ENCODE measurements at places on chromosomes 12 and 14.

- DNase-seq = no peak
Observed at GRCh38 chr14:56394826-56395530, 184.6 kb upstream of the TMEM260 start.

GRCh38 chr14:23933108-23933741 is 20.3 kb upstream of the DHRS4 start:
- no peak for DNase-seq

GRCh38 chr12:78062786-78063185 is 232.1 kb downstream of the NAV3 start:
- DNase-seq = no peak

- DNase-seq = no peak
Observed at GRCh38 chr12:98799822-98800221, 154.7 kb downstream of the APAF1 start.

DNA sequence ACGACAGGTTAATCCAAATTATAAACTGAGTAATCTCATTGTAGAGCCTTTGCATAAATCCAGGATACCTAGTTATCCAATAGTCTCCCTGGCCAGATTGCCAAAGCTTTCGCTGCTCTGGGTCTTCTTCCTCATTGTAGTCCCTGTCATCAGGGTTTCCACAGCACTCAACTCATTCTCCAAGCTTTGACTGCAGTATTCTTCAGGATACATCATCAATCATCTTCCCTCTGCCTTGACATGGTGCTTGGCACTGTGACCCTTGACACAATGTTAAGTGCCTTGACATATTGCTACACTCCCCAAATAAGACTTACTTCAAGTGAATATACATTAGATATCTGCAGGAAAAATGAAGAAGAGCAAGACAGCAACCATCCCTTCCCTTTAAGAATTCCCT is 60.1 kb upstream of the RESF1 start:
- DNase-seq = no peak

- DNase-seq = no peak
Observed at GRCh38 chr12:12992418-12993130, 7.5 kb downstream of the HEBP1 start.

DNA sequence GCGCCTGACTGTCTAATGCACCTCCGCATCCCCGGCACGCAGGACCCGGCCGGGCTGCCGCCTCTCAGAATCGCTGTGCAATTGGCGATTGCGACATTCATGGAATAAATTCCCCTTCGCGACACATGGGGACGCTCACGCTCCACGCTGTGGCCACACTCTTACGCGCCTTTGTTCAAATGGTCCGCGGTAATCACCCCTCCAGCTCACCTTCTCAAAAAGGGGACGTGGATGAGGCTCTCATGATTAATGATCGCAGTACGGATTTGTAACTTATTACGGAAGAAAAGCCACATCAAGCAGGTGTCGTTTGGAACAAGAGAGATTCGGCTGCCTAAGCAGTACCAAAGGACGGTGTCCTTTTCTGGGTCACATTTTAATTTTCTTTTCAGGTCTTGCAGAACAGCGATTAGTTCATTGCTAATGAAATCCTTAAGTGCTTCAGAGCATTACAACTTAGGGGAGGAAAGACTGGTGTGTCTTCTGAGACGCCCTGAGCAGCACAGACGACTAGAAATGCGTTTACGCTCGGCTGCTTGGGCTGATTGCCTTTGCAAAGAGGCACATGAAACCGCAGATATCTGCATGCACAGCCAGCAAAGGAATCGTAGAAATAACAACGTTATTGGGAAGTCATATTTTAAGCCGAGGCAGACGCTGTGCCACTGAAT is 37.3 kb upstream of the ADGRD1 start:
- no peak for DNase-seq

DNA sequence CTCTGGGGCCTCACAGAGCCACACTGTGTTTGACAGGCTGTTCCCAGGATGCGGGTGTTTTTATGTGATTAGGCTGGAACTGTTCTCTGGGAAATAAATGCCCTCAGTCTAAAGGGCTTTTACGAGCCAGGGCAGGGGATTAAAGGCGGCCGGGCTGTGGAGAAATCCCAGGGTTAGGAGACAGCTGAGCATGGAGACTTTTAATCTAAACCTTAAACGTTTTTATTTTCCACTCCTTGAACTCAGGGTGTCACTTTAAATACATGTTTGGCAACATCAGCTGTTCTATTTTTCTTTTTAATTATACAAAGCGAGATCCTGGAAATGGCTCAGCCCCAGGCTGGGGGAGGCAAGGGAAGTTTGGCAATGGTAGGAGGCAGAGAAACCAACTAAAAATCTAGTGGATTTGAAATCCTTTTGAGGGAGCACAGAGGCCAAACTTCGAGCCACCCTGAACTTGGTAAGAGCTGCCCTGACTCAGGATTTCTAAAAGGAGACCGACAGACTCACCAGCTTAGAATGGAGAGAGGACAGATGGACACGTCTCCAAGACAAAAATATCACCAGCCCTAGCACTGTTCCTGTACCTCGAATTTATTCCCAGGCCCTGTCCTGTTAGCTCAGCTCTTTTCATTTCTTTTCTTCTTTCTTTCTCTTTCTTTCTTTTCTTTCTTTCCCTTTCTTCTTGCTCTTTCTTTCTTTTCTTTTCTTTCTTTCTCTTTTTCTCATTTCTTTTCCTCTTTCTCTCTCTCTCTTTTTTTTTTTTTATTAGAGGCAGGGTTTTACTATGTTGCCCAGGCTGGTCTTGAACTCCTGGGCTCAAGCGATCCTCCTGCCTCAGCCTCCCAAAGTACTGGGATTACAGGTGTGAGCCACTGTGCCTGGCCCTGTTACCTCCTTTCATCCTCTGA is 15.8 kb upstream of the ORAI1 start:
- DNase-seq = no peak

- DNase-seq = no peak
Observed at GRCh38 chr14:68401855-68402254, 391.0 kb downstream of the ZFP36L1 start.

- no peak for DNase-seq
Observed at GRCh38 chr14:20498622-20499021, 6.7 kb upstream of the RNASE10 start.

DNA sequence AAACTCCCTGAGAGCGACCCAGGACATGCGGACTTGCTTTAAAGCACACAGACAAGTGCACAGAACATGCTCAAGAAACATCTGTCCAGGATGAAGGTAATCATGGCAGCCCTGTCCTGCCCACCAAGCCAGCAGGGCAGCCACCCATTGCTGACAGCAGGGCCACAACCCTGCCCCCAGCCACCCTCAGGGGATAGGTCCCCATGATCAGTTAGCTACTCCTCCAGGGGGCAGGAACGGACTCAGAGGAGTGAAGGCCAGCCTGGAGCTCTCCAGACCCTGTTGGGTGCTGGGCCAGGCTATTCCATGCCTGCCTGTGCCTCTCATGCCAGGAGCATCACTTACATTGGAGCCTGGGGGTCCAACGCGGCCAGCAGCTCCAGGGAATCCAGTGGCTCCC is 15.8 kb downstream of the TMEM106C start:
- no peak for DNase-seq

DNA sequence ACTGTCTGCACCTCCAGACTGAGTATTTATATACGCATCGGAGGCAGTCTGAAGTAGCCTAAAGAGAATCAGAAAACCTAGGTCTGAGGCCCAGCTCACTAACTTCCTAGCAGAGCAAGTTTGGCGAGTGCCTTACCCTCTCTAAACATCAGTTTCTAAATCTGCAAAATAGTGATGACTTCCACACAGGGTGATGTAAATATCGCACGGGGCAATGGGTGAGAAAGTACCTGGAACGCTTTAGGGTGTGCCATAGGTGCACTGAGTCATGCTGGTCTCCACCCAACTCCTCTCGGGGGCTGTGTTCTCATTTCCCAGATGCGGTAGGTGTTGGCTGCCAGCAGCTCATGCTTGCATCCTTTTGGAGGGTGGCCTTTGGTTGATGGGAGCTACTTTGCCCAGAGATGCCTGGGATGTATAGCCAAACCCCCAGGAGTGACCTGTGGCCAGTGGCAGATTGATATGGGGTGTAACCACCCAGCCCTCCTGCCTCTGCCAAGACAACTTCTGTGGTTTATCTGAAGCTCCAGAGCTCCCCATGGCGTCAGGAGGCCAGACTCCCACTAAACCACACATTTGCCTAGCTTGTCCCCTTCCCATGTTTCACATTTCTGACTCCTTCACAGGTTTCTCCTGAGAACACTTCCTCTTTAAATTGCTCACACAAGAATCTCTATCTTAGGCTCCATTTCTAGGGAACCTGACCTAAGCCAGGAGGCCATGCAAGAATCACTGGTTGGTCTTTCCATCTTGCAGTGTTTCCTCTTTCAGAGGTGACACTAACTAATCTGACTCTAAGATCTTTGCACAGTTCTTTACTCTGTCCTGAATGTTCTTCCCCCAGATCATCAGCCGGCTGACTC is 62.0 kb upstream of the TUNAR start:
- no peak for DNase-seq

DNA sequence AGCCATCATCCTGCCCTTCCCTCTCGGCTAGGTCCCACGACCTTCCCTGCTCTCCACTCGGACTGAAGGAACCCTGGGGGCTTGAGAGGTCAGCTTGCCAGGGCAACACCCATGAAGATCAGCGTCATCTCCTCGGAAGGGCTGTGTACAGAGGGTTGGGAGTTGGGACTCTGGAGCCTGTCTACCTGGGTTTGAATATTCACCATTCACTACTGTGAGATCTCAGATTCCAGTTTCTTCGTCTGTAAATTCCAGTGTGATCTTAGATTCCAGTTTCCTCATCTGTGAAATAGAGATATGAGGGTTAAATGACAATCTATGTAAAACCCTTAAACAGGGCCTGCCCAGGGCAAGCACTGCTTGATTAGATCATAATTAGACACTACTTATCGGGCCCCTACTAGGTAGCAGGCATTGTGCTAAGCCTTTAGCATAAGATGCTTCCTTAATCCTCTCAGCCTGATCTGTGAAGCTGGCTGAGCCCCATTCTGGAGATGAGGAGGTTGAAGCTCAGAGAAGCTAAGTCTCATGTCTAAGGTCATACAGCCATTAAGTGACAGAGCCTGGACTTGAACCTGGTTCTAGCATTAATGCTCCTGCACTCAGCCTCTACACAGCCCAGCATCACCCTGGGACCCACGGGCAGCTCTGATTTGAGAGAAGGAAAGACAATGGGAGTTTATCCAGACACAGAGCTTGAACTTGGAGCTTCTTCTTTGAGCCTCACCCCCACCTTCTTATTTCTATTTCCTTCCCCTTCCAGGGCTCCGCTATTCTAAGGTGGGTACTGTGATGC is 612 bp upstream of the ZDHHC22 start:
- no peak for DNase-seq

- no peak for DNase-seq
Observed at GRCh38 chr12:94689646-94690036, 39.3 kb upstream of the TMCC3 start.

- no peak for DNase-seq
Observed at GRCh38 chr12:19018302-19018970, 111.1 kb upstream of the PLEKHA5 start.

- no peak for DNase-seq
Observed at GRCh38 chr12:101107032-101107763, 102.8 kb downstream of the SLC5A8 start.

- no peak for DNase-seq
Observed at GRCh38 chr14:100369019-100369418, 45.9 kb downstream of the SLC25A47 start.

GRCh38 chr12:29591140-29592020 is 93.9 kb upstream of the OVCH1 start:
- no peak for DNase-seq

DNA sequence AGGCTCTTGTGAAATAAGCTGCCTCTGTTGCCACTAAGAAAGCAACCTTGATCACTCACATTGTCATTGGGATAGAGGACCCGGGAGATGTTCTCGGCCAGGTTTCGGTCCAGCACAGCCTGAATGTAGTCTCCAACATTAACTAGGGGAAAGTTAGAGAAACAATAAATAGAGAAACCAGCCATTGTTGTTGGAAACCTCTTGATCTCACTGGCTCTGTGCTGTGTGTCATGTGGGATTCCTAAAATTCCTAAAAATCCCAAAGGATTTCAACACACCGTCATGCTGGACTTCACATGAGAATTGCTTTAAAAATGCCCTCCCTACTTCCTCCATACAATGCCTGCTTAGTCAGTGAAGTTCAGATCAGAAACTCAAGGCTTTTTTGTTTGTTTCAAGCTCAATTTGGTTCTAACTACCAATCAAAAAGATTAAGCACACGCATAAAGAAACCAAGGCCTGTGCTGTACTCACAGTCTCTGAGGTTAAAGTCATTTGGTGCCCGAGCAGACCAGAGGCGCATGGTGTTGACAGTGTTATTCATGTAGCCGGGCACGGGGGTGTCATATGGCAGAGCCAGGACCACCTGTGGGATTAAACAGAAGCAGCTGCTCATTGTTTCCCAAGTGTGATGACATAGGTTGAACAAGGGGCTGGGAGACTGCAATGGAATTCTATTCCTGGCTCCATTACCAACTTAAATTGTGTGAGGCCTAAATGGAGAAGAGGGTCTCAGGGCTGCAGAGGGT is 23.6 kb downstream of the PYGL start:
- DNase-seq = no peak

- no peak for DNase-seq
Observed at GRCh38 chr12:17579205-17580026, 510.6 kb downstream of the RERGL start.

DNA sequence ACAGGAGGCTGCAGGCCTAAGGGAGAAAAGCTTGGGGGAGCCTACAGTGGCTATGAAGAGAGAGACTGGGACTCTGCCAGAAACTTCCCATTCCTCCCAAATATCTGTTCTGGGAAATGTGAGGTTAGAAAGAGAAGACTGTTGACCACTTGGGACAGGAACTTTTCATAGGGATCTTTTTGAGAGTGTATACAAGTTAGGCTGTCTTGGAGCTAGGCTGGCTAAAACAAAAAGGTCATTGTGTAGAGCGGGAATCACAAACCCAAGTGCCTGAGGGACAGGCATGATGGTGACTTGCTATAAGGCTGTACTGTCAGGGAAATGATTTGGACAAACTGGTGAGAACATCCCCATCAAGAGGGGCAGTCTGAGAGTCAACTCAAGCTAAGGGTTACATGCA is 175.1 kb downstream of the GRIP1 start:
- no peak for DNase-seq

DNA sequence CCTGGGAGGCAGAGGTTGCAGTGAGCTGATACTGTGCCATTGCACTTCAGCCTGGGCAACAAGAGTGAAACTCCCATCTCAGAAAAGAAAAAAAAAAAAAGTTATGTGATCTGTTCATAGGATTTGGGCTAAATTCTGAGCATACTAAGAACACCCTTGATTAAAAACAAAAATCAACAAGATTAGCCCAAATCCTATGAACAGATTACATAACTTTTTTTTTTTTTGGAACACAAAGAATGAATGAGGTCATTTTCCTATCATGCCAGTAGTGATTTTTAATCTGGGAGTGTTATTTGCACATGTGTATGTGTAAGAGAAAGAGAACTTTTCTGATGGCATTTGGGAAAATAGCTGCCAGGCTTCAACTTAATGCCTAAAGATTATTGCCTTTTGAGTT is 208.7 kb downstream of the ERC1 start:
- DNase-seq = no peak

GRCh38 chr14:50383618-50384225 is 13.0 kb downstream of the CDKL1 start:
- DNase-seq = no peak

- no peak for DNase-seq
Observed at GRCh38 chr12:7282844-7283243, 21.0 kb upstream of the ACSM4 start.

Measured in stimulated activated CD8-positive, alpha-beta memory T cell treated with anti-CD3 and anti-CD28 coated beads, Interleukin-15, amount 100 ng/mL, for 4 hours (primary cell).